ENCODE measurements at places on chromosomes 6 and 20.

- DNase-seq: no peak
These were observed 10.7 kb downstream of the CLDN20 start for GRCh38 chr6:155274533-155274932.

- DNase-seq: no peak
These were observed 293.9 kb downstream of the QKI start for GRCh38 chr6:163708466-163708865.

DNA sequence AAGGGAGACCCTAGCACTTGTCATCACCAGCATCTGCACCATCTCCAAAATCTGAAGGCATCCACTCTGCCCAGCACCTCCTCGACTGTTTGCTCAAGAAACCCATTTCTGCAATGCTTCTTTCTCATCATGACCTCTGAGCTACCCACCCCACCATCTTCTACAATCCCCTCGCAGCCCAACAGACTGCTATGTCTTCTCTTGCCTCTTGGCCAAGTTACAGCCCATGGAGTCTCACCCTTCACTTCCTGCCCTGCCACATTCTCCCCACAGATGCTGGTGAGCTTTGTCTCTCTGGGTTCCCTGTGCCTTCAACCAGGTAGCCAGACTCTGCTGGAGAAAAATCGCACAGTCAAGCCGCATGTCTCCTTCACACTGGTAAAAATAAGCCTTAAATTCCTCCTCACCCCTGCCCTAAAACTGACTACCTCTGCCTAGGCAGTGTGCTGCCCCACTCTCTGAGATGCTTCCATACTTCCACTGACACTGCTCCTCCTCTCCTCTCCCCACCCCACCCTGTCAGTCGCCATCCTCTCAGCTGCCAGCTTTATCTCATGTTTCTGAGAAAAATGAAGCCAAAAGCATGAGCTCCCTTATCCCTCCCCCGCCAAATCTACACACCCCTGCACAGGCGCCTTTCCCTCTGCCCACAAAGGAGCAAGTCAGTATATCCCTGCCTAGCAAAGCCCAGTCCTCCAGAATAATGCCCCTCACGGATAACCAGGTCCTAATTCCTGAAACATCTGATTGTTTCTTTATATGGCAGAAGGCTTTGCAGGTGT, 2.3 kb upstream of the TXNDC5 start:
- no peak for DNase-seq

GRCh38 chr6:98116455-98116854, 717.9 kb upstream of the POU3F2 start:
- no peak for DNase-seq

GRCh38 chr20:34324541-34324940, 21.4 kb upstream of the AHCY start:
- DNase-seq: no peak

- DNase-seq: no peak
These were observed 266.5 kb downstream of the C6orf118 start for GRCh38 chr6:165042912-165043311.

GRCh38 chr6:140850438-140850837, 1282.3 kb upstream of the GJE1 start:
- DNase-seq: no peak

GRCh38 chr20:34713194-34713943, 9.2 kb downstream of the TP53INP2 start:
- peak; percentile 18 for DNase-seq

DNA sequence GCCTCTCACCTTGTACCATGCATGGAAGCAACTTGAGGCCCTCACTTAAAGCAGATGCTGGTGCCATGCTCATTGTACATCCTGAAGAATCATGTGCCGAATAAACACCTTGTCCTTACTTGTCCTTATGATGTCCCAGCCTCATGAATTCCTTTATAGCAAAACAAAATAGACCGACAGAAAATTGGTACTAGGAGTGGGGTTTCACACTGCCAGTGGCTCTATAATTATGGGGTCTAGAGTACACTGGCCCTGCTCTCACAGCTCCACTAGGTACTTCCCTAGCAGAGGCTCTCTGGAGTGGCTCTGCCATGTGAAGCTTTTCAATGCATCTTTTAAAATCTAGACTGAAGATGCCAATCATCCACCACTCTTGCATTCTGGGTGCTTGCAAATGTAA, 101.2 kb downstream of the HTR1B start:
- DNase-seq: no peak

DNA sequence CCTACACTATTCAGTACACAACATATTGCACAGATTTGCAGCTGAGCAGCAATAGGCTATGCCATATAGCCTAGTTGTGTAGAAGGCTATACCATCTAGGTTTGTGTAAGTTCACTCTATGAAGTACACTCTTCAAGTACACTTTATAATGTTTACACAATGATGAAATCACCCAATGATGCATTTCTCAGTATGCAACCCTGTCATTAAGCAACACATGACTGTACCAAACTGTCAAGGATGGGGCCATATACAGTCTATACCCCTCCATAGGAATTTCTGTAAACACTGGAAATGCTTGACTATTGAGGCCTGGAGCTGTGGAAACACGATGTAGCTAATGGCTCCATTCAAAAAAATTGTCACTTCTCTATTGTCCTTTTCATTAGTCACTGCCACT, 535.4 kb downstream of the EPM2A start:
- DNase-seq: peak; percentile 6

DNA sequence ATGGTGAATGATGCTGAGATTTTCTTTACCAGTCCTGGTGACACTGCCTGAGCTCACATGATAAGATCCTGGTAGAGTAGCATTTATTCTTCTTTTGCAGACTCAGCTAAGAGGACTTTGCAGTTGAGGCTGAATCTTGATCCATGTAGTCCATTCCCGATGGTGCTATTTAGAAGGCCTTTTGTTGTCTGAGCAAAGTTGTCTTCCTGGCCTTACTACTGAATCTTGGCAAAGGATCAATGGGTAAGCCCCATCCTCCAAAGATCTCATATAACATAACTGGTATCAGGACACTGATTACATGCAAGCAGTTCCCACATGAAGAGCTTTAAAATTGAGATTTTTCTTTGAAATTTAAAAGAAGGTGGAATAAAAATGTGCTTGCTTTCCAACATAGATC, 291.6 kb downstream of the SOX4 start:
- no peak for DNase-seq

- DNase-seq: no peak
These were observed 442.3 kb downstream of the EPHA7 start for GRCh38 chr6:92977018-92977417.

GRCh38 chr6:70967049-70967448, 10.2 kb upstream of the B3GAT2 start:
- DNase-seq: no peak

DNA sequence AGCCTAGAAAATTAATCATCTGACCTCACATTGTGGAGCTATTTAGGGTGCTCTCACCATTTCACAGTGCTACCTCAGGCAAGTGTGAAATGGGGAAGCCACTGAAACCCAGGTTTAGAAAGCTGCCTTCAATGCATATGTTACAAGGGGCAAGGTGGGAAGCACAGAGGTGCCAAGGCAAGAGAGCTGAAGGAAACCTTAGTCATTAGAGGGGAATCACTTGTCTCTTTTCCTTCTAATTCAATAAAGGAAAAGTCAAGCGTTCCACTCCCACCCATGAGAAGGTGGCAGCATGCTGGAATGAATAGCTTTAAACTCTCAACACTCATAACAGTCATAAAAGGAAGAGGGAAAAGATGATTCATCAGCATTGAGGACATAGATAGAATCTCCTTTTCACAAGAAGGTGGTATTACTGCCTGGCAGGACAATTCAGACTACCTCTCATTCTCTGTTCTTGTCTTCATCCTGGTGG, 251.9 kb upstream of the IRAK1BP1 start:
- no peak for DNase-seq

DNA sequence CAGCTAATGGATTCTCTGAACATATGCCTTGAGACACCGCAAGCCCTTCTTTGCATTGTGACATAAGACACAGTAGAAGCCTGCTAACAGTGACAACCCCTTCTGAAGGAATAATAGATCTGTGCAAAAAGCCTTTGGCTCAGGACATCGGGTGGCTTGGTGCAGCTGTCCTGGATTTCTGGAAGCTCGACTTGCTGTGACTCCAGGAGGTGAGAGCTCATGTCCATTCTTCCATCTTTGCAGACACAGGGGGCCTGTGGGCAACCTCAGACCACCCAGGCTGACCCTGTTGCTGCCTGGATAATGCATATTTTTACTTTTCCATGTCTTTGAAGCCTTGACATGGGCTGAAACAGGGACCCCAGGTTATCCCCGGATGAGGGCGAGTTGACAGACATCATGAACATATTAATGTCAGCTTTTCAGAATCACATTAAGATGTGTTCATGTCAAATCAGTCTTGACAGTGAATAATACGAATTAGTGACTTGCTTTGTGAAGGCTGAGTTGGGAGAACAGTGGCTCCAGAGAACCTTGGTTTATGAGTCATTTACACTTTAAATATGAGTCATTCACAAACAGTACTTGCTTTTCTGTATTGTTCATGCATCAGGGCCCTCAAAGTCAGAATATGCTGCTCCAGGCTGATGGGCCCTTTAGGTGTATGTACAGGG, 66.8 kb upstream of the IYD start:
- no peak for DNase-seq

DNA sequence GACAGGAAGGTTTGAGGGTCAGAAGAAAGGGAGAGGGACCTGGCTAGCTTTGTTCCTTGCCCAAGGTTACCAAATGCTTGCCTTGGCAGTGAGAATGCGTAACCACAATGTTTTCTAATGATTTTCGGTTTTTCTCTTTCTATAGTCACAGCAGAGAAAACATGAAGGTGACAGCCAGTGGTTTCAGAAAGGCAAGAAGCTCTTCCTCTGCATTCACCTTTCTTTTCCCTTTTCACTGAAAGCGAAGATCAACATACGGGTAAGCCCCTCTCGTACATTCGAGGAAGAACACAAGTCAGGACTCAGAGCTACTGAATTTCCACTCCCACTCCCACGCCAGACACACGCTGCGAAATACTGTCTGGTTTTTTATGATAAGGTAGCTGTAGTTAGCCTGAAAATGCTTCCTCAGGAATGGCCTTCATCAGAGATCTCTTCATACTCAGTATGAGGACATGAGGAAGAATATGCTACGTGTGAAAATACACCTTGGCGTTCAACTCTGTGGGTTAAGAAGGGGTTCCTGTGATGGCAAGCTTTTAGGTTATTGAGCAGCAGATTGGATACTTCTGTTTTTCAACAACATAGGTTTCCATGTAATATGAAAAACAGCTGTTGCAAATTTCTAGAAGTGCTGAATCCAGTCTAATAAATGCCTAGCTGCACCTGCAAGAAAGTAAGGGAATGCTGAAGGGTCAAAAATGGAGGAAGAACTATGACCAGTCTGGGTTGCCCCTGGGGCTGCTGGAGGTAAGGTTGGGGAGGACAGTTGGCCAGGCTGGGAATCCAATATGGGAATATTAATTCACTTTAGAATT, 7.4 kb upstream of the CD83 start:
- DNase-seq: no peak

- DNase-seq: no peak
These were observed 754.8 kb downstream of the QKI start for GRCh38 chr6:164169355-164169754.

GRCh38 chr6:52724042-52724405, 39.3 kb downstream of the GSTA2 start:
- DNase-seq: no peak

- no peak for DNase-seq
These were observed 128.0 kb downstream of the RFPL4B start for GRCh38 chr6:112475083-112475482.

- no peak for DNase-seq
These were observed 49.8 kb downstream of the ZDHHC14 start for GRCh38 chr6:157430834-157431233.

GRCh38 chr6:137978252-137978896, 111.3 kb downstream of the TNFAIP3 start:
- DNase-seq: no peak

GRCh38 chr6:51855310-51856082, 231.9 kb downstream of the PKHD1 start:
- peak; percentile 24 for DNase-seq

GRCh38 chr20:57737349-57737748, 27.5 kb upstream of the PMEPA1 start:
- no peak for DNase-seq

DNA sequence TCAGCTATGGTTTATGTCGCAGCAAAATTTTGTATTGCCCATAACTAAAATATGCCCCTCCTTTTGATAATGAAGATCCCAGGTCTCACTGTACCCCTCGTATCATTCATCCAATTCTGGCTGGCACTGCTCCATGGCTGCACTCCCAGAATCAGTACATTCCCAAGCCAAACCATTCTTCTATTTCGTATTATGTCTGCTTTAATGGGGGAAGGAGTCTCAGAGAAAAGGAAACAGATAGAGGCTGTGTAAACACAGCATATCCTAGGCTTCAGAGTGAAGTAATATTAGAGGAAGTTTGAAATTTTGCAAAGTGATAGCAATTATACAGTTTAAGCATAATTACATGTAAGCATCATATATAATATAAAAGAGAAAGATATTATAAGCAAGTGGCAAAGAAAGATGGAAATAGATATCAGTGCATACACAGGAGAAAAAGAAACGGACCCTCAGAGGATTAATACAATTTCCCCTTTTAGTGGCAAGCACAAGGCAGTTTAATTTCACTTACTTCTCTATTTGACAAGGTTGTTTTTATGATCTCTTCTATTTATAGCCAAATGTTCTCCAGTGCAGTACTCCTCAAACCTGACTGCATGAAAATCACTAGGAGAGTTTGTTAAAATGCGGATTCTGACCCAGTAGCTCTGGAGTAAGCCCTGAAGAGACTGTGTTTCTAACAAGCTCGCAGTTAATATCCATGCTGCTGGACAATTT, 56.5 kb upstream of the TENT5A start:
- DNase-seq: no peak

DNA sequence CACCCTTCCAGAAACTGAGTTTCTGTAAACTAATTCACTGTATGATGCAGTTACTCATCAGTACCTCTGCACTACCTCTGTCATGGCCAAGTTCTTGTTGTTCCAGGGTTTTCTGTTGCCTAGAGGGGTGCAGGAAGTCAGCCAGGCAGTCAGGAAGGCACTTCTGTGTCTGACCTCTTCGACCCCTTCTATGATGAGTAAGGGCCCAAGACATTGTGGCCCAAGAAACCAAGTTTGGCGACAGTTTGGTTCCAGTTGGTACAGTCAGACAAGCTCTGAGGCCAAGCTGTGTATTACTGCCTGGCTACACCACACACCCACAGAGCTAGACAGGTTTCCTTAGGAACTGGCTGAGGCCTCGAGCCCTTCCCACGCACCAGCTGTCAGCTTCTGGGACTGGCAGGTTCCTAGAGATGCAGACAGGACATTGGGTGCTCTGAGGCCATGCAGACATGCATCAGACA, 41.2 kb downstream of the TRAF3IP2 start:
- DNase-seq: no peak

Measured in NCI-H2029 (cell line).